ENCODE measurements at places on chromosomes 7 and 10. TPM values are rescaled to one million over a fixed set of nuclear protein-coding genes. Genes with fewer than 3 reads are reported as not detected.

- DNase-seq: no peak
Measured at GRCh38 chr10:124090601-124091209, 2.7 kb downstream of the CHST15 start.

GRCh38 chr10:26911811-26912461 is 51.2 kb upstream of the ABI1 start:
- no peak for DNase-seq

GRCh38 chr10:89992575-89992974 is 291.2 kb downstream of the KIF20B start:
- DNase-seq: no peak

DNA sequence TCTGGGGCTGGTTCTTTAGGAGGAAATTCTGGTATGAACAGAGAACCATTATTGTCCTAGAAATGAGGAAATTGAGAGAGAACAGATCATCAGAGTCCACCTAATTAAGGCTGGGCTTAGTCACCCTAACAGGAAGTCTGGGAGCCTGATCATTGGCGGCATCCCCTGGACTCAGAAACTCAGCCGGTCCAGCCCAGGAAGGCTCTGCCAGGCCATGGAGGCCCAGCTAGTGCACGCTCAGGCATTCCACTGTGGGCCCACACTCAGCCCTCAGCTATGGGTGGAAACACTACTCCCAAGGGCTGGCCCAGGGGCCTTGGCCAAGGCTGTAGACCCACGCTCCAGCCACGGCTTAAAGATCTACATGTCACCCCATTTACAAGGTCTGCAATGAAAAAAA is 109.2 kb downstream of the PTPN20 start:
- no peak for DNase-seq

DNA sequence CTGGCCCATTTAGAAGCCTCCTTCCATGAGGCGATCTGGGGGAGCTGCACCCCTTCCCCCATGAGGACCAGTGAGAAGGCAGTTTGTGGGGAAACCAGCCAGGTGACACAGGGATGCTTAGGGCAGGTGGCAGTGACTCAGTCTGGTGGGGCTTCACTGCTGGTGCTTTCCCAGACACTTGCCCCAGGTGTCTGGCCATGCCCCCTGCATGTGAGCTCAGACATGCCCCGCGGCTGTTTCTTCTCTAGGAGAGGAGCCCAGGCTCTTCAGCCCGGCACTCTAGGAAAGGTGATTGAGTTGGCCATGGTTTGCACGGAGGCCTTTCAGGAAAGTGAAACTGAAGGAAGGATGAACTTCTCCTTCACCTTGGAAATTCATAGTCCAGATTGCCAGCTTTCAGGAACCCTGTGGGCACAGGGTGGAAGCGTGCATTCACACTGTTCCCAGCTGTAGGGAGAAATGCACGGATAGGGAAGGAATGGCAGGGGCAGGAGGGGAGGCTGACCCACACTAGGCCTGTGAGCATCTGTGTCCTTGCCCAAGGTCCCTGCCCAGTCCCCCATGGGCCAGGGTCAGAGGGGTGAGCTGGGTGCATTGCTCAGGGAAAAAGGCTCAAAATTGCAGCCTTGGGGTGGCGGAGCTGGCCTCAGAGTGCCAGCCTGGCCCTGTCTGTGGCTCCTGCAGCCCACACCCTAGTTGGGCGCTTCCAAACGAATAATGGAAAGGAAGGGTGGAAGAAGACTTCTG is 359.1 kb downstream of the GLRX3 start:
- DNase-seq: no peak

PCDH15 gene
- not detected for total RNA-seq

Data from activated naive CD4-positive, alpha-beta T cell treated with anti-CD3 and anti-CD28 coated beads, Interleukin-2, amount 50 U/mL, for 72 hours (primary cell).